ENCODE measurements at places on chromosomes 2 and 18.

GRCh38 chr2:156319811-156320485 lies 12.6 kb downstream of the NR4A2 start:
- no peak for DNase-seq

GRCh38 chr2:185456517-185456916 lies 282.1 kb upstream of the FSIP2 start:
- DNase-seq, result peak; percentile 59

DNA sequence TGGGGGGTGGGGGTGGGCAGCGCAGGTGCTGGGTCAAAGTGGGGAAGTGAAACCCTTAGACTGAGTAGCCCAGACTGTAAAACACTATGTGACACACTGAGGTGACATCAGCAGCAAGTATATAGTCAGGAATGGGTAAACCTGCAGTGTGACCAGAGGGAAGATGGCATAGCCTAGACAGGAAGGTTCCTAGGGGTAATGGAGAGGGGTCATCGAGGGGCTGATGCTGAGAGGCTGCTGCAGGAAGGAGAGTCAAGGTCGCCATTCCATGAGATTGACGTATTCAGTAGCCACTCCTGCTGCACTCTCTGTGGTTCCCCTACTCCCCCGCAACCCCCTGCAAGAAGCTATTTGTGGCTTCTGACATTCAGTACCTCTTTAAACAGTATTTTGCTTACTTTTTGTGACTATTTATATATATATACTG lies 111.7 kb downstream of the CHST9 start:
- no peak for DNase-seq

- no peak for DNase-seq
Observed at GRCh38 chr2:171247741-171248662, 87.3 kb upstream of the TLK1 start.

DNA sequence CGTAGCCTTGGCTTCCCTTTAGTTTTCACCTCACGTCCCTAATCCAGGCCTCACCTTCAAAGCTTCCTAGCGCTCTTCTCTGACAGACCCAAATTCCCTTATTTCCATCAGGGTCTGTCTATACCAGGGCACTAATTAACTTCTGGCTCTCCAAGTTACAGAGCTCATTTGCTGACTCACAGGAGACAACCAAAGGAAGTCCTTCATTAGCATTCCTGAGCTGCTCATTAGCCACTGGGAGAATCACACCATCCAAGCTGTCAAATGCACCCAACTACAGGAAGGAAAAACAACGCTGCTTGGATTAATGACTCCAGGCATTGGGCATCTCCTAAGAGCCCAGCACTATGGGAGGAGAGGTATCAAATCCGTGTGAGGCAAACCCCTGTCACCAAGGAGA lies 109.8 kb upstream of the ALK start:
- DNase-seq, result no peak

DNA sequence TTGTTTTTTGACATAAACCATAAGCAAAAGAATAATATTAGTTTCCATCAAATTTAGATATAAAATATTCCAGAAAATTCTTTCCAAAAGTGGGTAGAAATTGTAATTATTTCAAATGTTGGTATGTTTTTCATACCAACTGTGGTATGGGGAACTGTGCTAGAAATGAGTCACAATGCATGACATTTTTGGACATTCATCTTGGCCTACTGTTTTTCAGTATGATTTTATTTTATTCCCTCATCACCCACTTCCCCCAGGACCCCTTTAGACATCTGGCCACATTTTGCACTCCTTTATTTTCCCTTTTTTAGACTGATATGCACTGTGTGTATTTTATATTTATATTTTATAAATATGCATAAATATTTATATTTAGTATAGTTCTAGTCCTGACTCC lies 97.1 kb downstream of the DPP4 start:
- DNase-seq, result no peak

GRCh38 chr2:151325581-151326095 lies 31.8 kb upstream of the TNFAIP6 start:
- no peak for DNase-seq

DNA sequence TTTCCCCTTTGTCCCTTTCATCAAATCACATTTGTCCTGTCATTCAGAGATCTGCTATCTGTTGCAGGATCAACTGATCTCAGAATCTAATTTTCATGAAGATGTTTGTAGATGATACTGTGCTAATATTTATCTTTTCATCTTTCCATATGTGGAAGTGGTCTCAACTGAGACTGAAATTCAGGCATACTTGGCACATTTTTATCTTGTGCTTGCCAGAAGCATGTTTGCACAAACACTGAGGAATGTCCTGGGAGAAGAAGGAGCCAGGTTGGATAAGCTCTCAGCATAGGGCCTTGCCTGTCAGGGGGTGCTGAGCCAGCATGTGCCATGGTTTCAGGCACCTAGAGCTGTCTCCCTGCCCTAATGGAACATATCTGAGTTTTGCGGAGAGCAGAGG lies 24.5 kb upstream of the MMADHC start:
- DNase-seq, result no peak

- no peak for DNase-seq
Observed at GRCh38 chr2:26733413-26733812, 30.7 kb upstream of the SLC35F6 start.

GRCh38 chr2:88659538-88659915 lies 31.9 kb upstream of the RPIA start:
- DNase-seq, result peak; percentile 86

GRCh38 chr18:13313006-13313686 lies 94.6 kb downstream of the LDLRAD4 start:
- no peak for DNase-seq

DNA sequence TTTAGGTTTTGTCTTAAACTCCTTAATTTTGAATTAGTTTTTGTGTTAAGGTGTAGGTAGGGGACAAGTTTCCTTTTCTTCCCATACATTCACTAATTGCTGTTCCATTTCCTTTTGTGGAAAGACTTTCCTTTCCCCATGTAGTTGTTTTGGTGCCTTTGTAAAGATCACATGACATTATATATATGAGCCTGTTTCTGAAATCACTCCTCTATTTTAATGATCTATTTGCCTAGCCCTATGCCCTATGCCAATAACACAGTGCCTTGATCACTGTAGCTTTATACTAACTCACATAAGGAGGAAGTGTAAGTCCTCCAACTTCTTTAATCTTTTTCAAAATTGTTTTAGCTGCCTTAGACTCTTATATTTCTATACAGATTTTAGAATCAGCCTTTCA lies 211.9 kb downstream of the PPP1R1C start:
- DNase-seq, result no peak

- DNase-seq, result peak; percentile 97
Observed at GRCh38 chr2:229852565-229852964, 69.2 kb downstream of the TRIP12 start.

GRCh38 chr18:51211552-51211951 lies 14.1 kb upstream of the MEX3C start:
- DNase-seq, result no peak

- no peak for DNase-seq
Observed at GRCh38 chr2:187165936-187166610, 282.0 kb downstream of the CALCRL start.

DNA sequence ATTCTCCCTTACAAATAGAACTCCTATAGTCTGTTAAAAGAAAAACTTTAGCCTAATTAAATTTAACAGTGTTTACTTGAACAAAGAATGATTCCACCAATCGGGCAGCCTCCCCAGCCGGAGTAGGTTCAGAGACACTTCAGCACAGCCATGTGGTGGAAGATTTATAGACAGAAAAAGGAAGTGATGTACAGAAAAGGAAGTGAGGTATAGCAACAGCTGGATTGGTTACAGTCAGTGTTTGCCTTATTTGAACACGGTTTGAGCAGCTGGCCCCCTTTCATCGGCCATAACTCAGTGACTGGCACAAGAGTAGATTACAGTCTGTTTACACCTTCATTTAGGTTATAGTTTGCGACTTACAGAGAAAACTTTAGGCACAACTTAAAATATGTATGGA lies 2.1 kb upstream of the SKA1 start:
- DNase-seq, result no peak

GRCh38 chr18:22185273-22185672 lies 15.9 kb downstream of the GATA6 start:
- DNase-seq, result no peak

GRCh38 chr2:46334389-46335271 lies 37.4 kb downstream of the EPAS1 start:
- DNase-seq, result peak; percentile 57

DNA sequence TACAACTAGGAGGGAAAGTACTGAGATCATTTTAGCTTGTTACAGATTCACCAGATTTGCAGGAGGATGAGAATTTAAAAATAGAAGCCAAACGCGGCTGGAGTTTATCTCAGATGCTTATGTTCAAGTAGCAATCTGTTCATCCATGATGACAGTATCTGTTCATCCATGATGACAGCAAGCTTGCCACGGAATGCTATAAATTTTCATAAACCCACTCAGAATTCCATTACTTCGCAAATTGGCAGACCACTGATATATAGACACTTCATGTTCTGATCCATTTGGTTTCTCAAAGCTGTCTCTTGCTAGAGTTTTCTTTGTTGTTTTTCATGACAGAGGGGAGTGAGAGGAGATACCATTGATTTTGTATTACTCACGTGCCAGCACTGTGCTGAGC lies 84.2 kb downstream of the GAREM1 start:
- DNase-seq, result no peak

GRCh38 chr2:175055993-175056392 lies 50.8 kb upstream of the CHN1 start:
- DNase-seq, result no peak

DNA sequence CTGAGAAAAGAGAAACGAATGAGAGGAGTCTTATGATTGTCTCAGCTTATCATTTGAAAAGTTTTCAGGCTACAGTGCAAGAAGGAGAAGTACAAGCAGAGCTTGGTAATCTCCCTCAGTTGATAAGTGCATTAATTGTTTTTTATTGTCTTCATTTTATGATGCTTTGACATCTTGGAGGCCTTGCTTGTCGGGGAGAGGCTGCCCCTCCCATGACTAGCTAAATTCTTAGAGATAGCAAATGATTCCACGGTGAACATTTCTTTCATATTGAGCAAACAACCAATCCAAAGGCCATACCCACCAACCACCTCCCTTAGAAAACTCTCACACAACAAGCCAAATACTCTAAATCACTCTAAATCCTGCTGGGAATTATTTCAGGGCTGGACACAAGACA lies 39.8 kb downstream of the GDF7 start:
- DNase-seq, result no peak

DNA sequence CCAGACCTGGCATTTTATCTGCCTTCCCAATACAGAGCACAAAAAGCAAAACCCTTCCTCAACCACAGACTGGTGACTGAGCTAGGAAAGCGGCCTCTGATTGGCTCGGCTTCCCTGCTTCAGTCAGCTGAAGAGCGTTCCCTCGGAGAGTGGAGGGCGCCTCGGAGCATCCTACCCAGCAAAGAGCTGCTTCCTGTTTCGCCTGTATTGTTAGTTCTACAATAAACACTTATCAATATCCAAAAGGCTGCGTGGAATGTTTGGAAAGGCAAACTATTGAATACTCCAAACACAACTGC lies 125.0 kb downstream of the CACNB4 start:
- peak; percentile 11 for DNase-seq

GRCh38 chr2:156427074-156427473 lies 9.1 kb upstream of the GPD2 start:
- no peak for DNase-seq

DNA sequence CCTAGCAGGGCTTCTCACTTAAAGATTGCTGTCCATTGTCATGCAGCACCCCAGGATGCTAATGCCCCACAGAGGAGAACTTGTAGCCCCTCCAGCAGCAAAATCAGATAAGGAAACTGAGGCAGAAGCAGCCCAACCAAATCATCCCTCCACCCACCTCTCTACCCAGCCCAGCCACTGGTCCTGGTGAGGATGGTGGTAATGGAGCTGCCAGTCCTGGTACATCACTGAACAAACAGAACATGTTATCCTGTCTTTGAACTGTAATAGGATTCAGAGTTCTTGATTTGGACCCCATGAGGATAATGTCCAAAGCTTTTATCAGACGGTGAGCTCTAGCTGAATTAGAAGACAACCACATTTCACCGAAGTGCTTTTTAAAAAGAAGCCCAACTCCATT lies 113.2 kb downstream of the MRO start:
- no peak for DNase-seq

DNA sequence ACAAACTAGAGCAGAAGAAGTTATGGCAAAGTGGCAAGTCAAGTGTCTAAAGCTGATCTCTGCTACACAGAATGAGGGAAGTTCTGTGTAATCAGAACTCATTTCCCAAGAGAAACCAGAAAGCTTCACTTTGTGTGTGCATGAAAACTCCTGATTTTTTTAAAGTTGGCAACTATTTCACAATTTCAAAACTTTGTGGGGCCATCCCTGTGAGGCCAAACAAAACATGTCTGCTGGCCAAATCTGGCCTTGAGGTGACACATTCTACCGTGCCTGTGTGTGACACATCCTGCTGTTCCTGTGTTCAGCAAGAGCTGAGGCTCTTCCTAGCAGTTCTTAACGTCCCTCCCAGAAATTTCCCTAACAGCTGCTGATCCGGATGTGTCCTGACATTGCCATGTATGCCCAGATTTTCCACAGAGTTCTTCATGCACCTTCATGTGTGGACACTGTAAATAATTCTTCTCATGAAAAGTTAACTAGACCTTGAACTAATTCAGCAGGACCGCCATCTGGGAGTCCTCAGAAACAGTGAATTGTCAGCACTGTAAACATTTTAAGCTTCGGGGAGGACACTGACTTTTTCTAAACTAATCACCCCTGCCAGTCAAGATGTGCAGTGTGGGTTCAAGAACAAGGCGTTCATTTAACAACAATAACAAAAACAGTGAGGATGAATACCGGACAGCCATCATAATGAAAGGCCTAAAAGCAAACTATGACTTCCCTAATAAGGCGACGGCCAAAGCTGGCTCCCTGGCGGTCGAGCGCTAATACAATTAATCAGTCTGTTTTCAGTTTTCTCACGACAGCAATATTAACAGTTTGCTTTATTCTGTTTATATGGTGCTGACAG lies 99.0 kb downstream of the PLEKHM3 start:
- DNase-seq, result peak; percentile 88

GRCh38 chr2:211468877-211469663 lies 912.7 kb downstream of the CPS1 start:
- no peak for DNase-seq

- peak; percentile 76 for DNase-seq
Observed at GRCh38 chr2:96868555-96869280, 1.2 kb downstream of the SEMA4C start.

DNA sequence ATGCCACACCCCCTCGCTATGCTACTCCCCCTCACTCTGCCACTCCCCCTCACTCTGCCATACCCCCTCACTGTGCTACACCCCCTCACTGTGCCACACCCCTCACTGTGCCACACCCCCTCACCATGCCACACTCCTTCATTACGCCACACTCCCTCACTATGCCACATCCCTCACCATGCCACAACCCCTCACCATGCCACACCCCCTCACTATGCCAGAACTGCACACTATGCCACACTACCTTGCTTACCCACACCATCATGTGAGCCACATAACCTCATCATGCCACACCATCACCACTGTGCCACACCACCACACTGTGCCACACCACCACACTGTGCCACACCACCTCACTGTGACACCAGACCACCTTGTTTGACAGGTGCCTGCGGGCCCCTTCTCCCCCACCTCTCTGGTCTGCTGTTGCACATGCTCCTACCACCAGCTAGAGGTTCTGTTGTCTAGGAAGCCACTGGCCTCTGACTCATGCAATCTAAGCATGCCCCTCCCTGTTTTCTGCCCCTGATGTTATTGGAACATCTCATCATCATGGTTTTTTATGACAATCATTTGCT lies 22.0 kb downstream of the MARCHF4 start:
- DNase-seq, result no peak
